ENCODE measurements at places on chromosomes 16 and 17.

GRCh38 chr16:27421961-27422740 is 20.2 kb downstream of the IL21R start:
- no peak for DNase-seq

DNA sequence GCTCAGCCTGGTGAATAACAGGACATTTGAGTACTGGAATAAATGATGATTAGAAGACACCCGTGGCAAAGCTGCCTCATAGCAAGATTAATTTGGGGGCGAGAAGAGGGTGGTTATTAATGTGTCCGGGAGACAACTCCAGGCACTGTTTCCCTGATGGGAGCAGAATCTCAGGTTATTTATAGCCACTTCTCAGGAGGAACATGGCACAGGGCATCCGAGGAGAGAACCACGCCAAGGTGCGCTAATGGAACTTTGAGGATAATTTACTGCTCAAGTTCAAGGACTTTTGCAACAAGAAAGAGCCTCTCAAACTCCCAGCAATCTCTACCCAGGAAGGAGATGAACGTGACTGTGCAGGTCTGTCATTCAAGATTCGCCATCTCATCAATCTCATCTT is 362.5 kb upstream of the ERCC4 start:
- no peak for DNase-seq

GRCh38 chr17:57569853-57570252 is 175.2 kb downstream of the CCDC182 start:
- DNase-seq = no peak

GRCh38 chr17:10171581-10171981 is 26.8 kb downstream of the GAS7 start:
- no peak for DNase-seq

- DNase-seq = peak; percentile 84
Measured at GRCh38 chr16:27235055-27235937, 32.0 kb downstream of the KDM8 start.

DNA sequence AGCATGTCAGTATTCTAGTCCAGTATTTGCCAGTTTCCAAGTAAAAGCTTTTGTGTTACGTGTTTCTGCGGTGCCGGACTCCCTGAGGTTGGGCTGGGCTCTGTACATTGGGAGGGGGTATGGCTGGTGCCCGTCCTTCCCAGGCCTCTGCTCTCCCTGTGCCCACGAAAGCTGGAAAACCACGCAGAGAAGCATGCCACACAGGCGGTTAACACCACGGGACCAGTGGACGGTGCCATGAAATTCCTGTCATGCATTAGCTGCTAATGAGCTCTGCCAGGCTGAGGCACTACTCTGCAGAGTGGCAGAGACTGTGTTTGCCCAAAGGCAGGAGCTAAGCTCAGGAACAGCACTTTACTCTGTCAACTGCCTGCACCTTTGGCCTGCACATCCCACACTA is 8.1 kb downstream of the SMIM5 start:
- no peak for DNase-seq

GRCh38 chr17:80455784-80456183 is 20.6 kb downstream of the NPTX1 start:
- peak; percentile 3 for DNase-seq

DNA sequence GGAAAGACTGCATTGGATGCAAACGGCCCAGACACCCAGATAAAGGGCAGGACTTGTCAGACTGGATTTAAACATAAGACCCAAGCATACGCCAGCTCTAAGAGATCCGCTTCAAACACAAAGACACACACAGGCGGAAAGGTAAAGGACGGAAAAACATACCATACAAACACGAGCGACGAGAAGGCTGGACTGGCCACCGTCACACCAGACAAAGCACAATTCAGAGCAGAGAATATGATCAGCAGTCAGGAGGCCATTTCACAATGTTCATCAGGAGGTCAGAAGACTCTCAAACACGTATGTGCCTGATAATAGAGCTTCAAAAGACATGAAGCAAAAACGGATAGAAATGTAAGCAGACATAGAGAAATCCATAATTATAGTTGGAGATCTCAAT is 84.9 kb upstream of the GNG13 start:
- DNase-seq = no peak

- no peak for DNase-seq
Measured at GRCh38 chr16:14418795-14419225, 211.2 kb downstream of the PARN start.

GRCh38 chr17:68304706-68305105 is 13.4 kb downstream of the ARSG start:
- DNase-seq = no peak

GRCh38 chr17:3699951-3700350 is 4.0 kb upstream of the P2RX5 start:
- DNase-seq = no peak

DNA sequence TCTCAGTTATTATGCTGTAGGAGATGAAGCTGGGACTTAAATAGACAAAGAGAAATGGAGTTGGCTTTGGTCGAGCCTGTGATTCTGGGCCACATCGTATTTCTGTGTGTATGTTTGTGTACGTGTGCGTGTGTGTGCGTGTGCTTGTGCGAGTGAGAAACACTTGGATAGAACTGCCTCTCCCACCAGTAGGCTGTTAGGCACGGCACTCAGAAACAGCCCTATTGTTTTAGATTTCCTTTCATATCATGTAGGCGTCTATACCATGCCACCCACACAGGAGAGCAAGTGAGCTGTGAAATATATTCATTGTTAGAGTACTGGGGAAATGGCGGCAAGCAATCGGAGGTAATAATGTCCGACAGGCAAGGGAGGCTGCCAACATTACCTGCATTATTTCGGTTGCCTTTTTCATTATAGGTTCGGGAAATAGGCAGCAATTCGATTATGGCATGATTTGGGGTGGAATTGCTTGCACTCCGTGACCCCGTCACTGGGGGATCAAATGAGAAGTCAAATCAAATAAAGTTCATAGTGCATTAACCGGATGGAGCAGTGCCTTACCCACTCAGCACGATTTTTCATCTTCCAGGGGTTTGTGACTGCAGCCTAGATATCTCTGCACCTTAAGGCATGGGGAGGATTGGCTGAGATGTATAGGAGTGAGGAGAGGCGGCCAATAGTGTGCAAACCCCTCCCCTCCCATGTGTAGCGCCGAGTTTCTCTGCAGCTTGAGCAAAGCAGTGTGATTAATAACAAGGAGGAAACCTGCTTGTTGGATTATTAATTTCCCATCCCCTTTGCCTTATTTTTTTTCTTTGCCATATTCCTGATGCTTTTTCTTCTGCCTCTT is 89.6 kb downstream of the RBFOX1 start:
- DNase-seq = no peak

GRCh38 chr17:915538-916201 is 63.9 kb downstream of the NXN start:
- DNase-seq = no peak

DNA sequence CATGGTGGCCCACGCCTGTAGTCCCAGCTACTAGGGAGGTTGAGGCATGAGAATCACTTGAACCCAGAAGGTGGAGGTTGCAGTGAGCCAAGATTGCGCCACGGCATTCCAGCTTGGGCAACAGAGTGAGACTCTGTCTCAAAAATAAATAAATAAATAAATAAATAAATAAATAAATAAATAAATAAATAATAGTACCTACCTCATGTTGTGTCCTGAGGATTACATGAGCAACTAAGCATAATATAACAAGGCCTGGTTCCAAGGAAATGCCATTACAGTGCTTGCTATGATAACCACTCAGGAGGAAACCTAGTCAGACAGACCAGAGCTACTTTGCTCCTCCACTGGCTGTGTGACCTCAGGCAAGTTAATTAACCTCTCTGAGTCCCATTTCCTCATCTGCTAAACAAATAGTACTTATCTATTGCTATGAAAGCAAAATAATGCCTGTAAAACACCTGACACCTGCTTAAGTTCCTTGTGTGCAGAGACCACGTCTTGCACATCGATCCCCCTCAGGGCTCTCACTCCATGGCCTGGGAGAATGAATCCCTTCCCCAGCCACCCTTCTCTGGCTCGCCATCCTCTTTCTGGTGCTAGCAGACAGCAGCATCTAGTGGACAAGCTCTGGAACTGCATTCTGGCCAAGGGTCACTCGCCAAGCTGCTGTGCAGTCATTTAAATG is 7.5 kb downstream of the EPOP start:
- DNase-seq = peak; percentile 50

GRCh38 chr16:14409563-14409962 is 220.5 kb downstream of the PARN start:
- DNase-seq = no peak

- no peak for DNase-seq
Measured at GRCh38 chr16:19574615-19575014, 19.1 kb downstream of the VPS35L start.

DNA sequence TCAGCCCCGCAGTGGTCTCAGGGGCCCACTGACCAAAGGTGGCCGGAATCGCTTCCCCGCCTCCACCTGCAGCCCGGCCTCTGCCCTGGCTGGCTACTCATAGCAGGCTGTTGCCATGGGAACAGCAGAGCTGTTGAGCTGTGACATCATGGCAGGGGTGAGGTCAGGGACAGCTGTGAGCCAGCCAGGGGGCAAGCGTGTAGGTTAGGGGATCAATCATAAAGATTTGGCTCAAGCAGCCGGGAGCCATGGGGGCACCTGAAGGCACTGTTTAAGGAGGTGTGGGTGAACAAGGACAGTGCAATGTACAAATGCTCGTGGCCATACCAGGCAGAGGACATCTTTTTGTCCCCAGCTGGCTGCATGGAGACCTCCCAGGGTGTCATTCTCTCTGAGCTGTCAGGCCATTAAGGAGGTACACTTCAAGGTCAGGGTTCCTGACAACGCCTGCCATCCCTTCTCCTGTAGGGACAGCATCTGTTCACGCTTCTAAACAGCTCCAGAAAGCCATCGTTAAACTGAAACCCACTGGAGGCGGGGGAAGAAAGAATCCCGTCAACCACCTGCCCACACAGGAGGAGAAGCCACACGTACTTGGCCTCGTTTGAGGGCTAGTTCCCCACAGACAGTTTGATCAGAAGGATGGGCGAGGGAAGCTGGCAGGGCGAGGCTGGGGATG is at the start of gene CEP295NL:
Gene CEP295NL, minus strand, starts transcription at position 101 of the 679 bp plus-strand sequence. CDS start 1,373 bp downstream, outside the sequence.
- DNase-seq = no peak

Data from hematopoietic multipotent progenitor cell treated with erythropoietin and hydrocortisone succinate and interleukin-3 and kit ligand, for 15 days (in vitro differentiated cells).